LHCN-M2 (cell line): ENCODE measurements at places on chromosomes 5 and 9. TPM values are rescaled to one million over a fixed set of nuclear protein-coding genes. Genes with fewer than 3 reads are reported as not detected.

GRCh38 chr5:8773046-8773615, 772.7 kb downstream of the SEMA5A start:
- DNase-seq, result peak; percentile 63

DNA sequence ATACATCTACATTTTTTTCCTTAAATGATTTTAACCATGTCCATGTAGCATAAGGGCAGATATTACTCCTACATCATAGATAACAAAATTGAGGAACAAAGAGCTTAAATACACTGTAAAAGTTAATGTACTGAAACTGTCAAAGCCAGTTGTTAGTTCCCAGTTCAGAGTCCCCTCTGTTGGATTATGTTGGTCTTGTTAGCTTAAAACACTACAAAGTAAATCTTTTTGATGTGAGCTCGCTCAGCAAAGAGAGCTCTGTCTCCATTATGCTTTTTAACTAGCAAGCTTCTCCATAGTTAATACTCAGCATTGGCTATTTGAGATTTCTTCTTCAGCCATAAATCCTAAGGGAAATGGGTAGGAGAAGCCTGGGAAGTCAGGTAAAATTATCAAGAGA, 149.1 kb downstream of the ADAMTS6 start:
- DNase-seq, result no peak

The ZDHHC11 gene
- 0.17 TPM in 1 of 2 replicates, not detected in the other for total RNA-seq

The SLC6A7 gene
- not detected in 2 replicates for total RNA-seq

DNA sequence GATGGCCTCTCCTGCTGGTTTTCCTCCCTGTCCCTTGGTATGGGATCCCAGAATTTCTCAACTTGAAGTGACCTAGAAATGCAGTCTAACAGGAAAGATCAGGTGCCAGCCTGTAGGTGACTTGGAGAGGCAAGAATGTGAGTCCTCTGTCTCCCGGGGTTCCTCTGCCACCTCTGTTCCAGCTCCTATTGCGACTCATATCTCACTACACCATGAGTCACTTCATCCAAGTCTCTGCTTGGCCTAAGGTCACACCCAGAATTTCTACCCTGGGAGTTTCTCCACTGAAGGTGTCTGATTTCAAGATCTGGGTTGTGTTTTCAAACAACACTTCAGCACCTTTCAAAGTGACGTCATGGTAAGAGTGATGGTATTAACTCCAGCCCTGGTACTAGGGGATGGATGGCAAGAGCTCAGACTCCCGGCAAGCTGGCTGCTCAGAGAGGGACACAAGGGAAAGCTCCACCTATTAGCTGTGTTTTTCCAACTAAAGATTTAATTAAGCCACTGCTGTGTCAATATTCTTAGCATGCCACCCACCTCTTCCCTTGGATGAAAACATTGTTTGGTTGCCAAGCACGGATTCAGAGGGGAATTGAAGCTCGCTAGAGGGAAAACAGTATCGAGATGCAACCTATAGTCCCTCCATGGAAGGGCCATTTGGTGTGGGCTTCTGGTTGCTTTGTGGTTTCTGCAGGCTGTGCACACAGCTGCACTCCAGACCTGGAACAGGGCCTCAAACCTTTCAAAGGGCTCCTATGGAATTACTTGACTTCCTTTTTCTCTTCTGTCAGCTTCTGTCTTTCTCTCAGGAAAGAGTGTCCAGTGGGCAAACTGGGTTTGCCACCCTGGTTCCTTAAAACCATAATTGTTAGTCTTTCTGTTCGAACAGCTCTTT, 205.7 kb downstream of the GAS1 start:
- DNase-seq, result peak; percentile 75

- DNase-seq, result peak; percentile 76
These were observed 195.7 kb downstream of the CDK5RAP2 start for GRCh38 chr9:120383999-120384924.

The SPINK14 gene
- not detected in 2 replicates for total RNA-seq

- DNase-seq, result no peak
These were observed 575.2 kb upstream of the ZNF462 start for GRCh38 chr9:106287731-106288130.

DNA sequence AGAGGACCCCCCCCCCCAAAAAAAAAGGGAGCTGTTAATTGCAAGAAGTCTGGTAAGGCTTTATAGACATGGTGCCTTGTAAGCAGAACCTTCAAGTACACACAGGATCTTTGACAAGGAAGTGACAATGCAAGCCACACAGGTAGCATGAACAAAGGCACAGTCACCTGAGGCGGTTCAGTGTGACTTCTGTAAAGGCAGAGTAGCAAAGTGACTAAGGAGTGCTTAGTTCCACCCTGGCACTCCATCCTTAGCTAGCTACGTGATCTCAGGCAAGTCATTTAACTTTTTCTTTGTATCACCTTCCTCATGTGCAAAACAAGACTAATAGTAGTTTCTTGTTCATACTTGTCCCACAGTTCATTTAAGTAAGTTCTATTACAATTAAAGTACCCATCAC, 282.0 kb downstream of the PRELID2 start:
- no peak for DNase-seq

- no peak for DNase-seq
These were observed 581.0 kb upstream of the RORB start for GRCh38 chr9:73916016-73916673.

DNA sequence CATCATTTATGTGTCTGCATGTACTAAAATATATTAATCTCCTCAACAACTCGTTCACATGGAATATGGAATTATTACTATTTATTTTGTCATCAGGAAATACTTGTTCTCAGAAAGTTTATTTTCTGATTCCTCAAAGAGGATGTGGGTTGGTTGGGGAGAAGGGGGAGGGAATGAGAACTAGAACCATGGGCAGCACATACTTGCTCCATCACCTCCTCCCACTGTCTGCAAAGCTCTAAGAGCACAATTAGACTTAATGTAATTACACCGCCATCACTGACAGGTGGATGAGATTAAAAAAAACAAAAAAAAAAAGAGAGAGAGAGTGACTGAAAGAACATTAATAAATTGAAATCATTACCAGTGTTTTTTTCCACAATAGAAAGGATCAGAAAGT, 98.2 kb downstream of the OXCT1 start:
- DNase-seq, result no peak

The LCN10 gene
- not detected in 2 replicates for total RNA-seq

GRCh38 chr5:107381189-107381856, 289.4 kb downstream of the EFNA5 start:
- DNase-seq, result peak; percentile 96

DNA sequence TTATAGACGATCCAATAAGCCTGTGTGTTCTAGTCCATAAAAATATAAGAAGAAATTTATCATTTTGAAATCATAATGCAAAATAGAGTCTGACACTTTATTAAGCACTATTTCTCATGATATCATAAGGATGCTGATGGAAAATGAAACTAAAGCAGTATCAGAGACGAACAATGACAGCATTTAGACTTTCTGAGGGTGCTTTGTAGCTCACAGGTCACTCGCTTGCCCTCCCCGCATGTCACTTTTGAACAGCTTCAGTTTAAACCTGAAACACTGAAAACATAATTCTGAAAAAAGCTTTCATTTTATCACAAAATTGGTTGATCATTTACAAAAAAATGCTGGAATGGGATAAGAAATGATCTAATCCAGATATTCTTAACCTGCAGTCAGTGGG, 247.1 kb downstream of the EBF1 start:
- no peak for DNase-seq

DNA sequence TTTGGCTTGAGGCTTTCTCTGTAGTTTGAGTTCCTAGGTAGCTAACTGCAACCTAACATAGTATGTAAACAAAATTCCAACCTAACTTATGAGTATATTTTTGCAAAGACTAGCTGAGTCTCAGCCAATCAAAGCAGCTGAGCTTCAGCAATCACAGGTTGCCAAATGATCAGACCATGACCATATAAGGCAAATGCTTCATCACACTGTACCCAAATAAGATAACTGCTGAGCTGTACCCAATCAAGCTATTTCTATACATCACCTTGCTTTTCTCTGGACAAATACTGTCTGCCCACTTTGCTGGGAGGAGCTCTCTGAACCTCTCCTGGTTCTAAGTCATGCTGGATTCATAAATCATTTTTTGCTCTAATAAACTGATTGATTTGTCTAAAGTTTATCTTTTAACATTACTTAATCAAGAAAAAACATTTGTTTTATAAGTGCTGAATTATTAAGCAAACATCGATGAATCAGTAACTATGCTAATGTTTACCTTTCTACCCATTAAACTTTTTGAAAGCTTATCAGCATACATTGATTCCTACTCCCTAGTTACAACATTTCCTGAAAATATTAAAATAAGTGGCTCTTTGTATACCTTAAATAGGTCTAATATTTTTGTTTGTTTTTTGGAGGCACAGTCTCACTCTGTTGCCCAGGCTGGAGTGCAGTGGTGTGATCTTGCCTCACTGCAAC, 129.7 kb upstream of the PCA3 start:
- DNase-seq, result peak; percentile 37
